H4 (cell line): ENCODE measurements at places on chromosomes 12 and 14. TPM values are rescaled to one million over a fixed set of nuclear protein-coding genes. Genes with fewer than 3 reads are reported as not detected.

The TMEM119 gene
- 1.4 and 1.9 TPM in 2 replicates for total RNA-seq

The SERPINA9 gene
- total RNA-seq: not detected in 2 replicates

The LRRC43 gene
- not detected in 2 replicates for total RNA-seq

The CMAS gene
- total RNA-seq: 28.6 and 37.3 TPM in 2 replicates

The CACNA2D4 gene
- total RNA-seq: not detected in 2 replicates

The BIN2 gene
- not detected in 2 replicates for total RNA-seq

The FOXM1 gene
- total RNA-seq: 45.8 and 61.9 TPM in 2 replicates

The PTPRR gene
- total RNA-seq: 1.3 TPM in 2 replicates

The NR4A1 gene
- 0.16 and 0.54 TPM in 2 replicates for total RNA-seq

The C12orf54 gene
- total RNA-seq: not detected in 2 replicates

The ART4 gene
- not detected in 2 replicates for total RNA-seq

The CELA1 gene
- not detected in 2 replicates for total RNA-seq

The HOXC9 gene
- 2.4 and 5.6 TPM in 2 replicates for total RNA-seq

The OLR1 gene
- 7.3 and 8.7 TPM in 2 replicates for total RNA-seq

The FIGNL2 gene
- total RNA-seq: not detected in 2 replicates

The PPFIA2 gene
- total RNA-seq: 0.08 and 0.33 TPM in 2 replicates

The IL22 gene
- total RNA-seq: not detected in 2 replicates

The RACGAP1 gene
- total RNA-seq: 115 and 140 TPM in 2 replicates

The RPL10L gene
- total RNA-seq: not detected in 2 replicates

The EML5 gene
- total RNA-seq: 0.43 and 0.58 TPM in 2 replicates

The EXOC3L4 gene
- total RNA-seq: not detected in 2 replicates
